ENCODE measurements at places on chromosomes 7 and 10.

- no peak for DNase-seq
These were observed 592.9 kb upstream of the NRP1 start for GRCh38 chr10:33927347-33927746.

DNA sequence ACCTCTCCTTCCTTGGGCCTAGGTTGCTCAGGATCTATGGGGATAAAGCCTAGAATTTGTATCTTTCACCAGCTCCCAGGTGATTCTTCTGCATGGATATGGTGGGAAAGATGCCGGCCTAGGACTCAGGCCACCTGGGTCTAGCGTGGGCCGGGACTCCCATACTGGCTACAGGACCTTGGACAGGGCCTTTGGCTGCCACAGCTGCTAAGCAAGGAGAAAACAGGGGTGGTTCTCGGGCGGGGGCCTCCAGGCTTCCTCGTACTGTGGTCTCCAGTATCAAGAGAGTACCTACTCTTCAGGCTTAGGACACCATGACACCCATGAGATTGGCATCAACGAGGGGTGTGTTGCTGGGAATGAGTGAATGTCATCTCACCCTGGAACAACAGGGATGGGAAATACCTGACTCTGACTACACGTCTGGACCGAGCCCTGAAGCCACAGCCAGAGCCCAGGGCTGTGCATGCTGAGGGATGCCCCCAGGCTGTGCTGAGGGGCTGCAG lies 120.3 kb upstream of the ADAM12 start:
- DNase-seq, result no peak

- peak; percentile 30 for DNase-seq
These were observed 13.1 kb upstream of the SGMS1 start for GRCh38 chr10:50636618-50637579.

GRCh38 chr10:93758891-93759410 lies 1.2 kb downstream of the LGI1 start:
- DNase-seq, result no peak

DNA sequence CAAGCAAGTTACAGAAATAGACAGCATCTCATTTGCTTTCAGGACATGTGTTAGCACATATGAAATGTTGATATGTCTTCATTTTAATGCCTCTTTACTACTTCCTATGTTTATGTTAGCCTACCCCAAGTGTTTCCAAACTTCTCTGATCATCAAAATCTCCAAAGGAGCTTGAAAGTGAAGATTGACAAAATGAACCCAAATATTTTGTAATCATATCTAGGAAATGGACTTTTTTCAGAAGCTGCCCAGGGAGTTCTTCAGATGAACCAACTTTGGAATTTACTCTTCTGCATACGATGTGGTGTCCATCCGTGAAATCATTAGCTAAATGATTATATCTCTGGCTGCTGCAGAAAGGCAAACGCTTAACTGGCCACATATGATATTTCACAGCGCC lies 101.2 kb upstream of the AOAH start:
- DNase-seq, result no peak

DNA sequence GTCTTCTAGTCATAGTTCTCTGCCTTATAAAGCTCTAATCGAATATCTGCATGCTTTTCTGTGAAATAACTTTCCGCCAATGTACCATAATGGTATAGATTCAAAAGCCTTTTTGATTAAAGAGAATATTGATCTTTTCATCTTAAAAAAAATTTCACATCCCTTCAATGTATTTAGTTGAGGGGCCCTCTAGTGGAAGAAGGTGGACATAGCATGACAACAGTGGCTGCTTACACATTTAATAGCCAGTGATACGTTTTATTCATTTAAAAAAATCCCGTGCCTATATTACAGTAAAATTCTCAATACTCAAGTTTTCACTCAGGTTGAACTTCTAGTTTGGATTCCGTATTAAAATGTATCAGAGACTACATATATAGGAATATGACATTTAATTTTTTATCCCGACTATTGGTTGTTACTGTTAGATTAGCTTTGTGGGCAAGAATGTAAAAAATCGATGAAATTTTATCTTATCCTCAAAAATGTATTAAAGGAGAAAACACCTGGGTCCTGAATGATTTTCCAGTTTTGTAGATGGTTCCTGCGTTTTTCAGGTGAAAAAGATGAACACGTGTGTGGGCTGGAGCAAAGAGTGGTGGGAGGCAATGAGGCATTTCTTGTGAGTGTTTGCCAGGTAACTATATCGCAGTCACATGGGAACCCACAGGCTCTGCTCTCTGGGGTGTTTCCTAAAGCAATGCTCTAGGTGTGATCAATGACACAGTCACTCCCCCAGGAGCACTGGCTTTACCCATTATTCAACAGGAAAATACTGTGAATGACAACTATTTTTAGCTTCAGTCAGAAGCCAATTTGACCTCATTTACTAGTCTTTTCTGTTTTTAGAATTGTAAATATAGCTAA lies 24.1 kb upstream of the PNLIP start:
- peak; percentile 5 for DNase-seq

GRCh38 chr7:3233301-3233700 lies 67.8 kb upstream of the SDK1 start:
- DNase-seq, result no peak

- DNase-seq, result peak; percentile 34
These were observed 775 bp downstream of the STARD3NL start for GRCh38 chr7:38178695-38179344.

DNA sequence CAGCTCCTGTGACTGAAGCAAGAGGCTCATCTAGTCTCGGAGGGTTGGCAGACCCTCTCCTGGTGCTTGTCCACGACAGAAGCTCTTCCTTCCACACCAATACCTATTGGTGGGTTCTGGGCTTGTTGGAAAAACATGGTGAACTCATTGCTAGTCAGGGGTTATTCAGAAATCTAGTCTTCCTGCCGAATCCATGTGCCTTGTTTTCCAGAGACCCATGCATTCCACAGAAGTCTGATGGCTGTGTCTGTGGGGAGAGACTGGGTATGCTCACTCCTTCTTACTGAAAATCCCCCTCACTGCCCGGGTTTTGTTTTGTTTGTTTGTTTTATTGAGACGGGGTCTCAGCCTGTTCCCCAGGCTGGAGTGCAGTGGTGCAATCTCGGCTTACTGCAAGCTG lies 138.3 kb downstream of the DNAJB6 start:
- DNase-seq, result no peak

GRCh38 chr10:119131512-119132240 lies 27.8 kb downstream of the DENND10 start:
- peak; percentile 40 for DNase-seq

- DNase-seq, result no peak
These were observed 86.6 kb downstream of the CALN1 start for GRCh38 chr7:72325561-72325960.

DNA sequence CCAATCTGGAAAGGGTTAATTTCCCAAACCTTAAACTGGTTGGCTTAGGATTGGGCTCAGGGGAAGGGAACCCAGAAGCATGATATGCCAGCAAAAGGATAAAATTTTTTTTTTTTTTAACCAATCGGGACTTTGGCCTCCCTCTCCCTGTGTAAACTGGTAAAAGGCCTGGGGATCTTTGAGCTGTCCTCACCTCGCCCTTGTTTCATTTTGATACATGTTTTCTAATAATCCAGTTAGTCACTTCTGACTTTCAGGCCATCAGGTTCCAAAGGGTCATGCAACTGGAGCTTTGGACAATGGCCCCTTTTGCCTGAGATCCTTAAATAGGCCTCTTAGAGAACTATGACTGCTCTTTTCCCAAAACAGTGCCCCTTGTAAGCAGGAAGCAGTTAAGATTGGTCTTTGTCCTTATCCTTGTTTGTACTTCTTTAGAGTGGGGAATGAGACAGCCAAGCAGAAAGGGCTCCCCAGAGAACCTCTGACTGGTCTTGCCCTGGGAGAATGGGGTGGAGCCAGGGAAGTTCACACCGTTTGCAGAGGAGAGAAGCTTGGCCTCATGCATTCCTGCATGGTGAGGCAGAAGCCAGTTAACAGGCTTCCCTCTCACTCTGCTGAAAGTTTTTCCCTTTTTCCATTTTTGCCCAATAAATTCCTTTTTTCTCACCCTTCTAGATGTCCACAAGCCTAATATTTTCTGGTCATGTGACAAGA lies 424.2 kb upstream of the CNTNAP2 start:
- DNase-seq, result no peak

DNA sequence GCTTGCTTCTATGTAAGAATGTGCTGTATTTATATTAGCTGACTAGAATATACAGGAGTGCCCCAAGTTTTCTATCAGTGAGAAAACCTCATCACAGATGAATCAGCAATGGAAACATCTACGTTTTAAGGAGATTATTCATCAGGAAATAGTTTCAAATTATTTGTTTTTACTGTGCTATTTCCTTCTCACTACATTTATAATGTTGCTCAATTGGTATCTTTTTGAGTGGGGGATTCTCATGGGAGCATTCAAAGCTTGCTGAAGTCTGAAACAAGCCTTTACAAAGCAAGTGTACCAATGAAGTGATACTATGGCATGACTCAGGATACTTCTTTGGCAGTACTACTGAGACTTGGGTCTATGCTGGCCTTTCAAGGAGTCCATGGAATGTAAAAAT lies 191.1 kb upstream of the SLC26A5 start:
- DNase-seq, result no peak

Data from CD4-positive, alpha-beta T cell treated with Interleukin-6 for 4 hours (primary cell).